Stimulated activated CD4-positive, alpha-beta T cell treated with anti-CD3 and anti-CD28 coated beads, Interleukin-2, amount 100 ng/mL, for 48 hours (primary cell): ENCODE measurements at places on chromosomes 3 and 15.

DNA sequence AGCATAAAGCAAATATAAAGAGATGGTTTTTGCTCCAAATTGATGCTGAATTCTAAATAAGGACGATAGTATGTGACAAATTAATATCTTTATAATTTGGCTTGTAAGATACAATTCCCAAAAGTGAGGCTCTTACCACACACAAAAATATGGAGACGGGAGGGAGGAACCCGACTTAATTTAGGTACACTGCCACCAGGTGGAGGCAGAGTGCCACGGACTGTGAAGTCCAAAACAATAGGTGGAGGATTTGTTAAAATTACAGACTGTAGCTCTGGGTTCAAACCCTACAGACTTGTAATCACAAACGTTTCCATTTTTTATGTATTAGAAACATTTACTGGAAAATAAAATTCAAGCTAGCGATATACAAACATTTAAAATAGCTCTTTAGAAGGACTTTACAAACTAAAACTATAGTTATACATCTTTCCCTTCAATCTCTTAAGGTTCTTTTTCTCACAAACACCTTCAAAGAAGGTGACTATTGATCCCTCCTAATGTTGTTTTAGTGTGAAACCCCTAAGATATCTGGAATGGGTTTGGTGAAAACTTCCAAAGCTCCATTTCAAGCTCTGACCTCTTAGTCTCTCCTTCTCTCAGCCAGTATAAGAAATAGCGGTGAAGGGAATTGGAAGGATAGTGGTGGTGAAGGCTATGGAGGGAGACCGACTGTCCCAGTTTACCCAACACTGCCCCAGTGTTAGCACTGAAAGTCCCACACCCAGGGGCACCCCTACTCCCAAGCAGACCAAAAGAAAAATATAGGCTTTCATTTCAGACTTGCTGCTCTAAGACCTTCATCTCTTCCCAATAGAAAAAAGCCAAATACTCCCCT, 89.7 kb downstream of the AQP9 start:
- DNase-seq, result peak; percentile 72

- peak; percentile 64 for DNase-seq
Observed at GRCh38 chr15:42704492-42704926, 32.4 kb downstream of the CDAN1 start.

- no peak for DNase-seq
Observed at GRCh38 chr3:124522082-124522625, 208.1 kb upstream of the UMPS start.

DNA sequence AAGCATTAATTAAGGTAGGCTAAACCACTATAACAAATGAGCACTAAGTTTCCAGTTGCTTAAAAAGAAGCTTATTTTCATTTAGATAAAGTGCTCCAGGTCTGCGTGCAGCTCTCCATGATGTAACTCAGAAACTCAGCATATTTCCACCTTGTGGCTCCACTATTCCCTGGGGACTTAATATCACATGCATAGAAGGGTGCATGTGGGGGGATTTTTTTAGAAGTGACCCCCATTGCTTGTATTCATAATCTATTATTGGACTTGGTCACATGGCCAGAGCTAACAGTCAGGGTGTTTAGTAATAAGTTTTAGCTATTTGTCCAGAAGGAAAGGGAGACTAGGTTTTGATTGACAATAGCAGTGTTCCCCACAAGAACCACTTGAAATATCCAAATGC, 86.8 kb downstream of the TMCO5A start:
- no peak for DNase-seq

DNA sequence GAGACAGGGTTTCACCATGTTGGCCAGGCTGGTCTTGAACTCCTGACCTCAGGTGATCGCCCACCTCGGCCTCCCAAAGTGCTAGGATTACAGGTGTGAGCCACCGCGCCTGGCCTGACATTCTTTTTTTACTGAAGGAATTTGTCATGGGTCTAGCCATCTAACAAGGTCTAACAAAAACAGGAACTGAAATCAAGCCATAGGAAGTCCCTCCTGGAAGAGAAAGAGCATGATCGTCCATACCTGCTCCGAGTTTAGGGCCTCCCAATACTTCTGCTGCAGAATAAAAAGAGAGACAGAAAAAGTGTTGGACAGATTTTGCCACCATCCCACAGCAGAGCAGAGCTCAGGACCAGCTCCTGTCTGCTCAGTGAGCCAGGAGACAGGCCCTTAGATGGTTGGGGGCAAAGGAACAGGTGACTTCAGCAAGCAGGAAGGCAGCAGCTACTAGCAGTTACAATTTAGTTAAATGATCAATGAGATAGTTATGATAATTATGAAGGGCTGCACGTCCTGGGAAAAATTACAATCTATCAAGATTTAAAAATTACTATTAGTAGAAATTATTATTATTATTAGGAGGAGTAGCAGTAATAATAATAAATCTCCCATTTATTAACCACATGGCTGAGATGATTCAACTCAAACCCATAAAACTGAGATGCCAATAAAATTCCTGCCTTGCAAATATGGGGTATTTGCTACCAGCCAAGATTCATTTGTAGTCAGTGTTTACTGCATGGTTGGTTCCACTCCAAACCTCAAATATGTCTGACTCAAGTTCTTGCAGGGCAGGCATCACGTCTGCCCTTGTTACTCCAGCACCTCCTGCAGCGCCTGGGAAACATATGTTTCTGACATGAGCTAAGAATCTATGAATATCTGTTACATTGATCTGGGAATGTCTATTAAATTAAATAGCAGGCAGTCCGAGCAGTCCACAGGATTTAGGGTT, 40.1 kb downstream of the TMEM44 start:
- DNase-seq, result no peak

- no peak for DNase-seq
Observed at GRCh38 chr3:194387926-194388418, 11.1 kb downstream of the GP5 start.

- DNase-seq, result no peak
Observed at GRCh38 chr3:14037211-14037610, 87.5 kb downstream of the CHCHD4 start.

- peak; percentile 3 for DNase-seq
Observed at GRCh38 chr15:52427804-52428203, 100.9 kb downstream of the MYO5A start.

DNA sequence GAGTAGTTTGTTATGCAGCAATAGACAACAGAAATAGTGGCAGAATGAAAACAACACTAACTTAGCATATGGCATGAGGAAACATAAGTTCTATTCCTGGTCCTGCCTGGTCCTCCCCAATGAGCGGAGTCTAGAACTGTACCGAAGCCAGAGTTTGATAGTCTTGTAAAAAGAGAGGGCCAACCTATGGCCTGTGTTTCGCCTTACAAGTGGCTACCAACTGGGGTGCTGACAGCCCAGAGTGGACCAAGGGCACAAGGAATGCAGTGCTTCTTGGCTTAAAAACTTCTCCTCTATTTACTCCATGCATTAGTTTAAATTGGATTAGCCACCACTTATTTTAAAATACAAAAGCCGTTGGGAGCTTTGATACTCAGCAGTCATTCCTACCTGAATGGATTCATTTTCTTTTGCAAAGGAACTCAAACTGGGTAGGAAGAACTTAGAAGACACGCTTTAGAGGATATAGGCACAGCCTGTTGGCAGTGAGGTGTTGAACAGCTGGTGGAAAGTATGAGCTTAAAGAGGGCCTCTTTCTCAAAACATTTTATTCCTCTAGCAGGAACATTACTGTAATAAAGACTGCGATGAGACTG, 302.9 kb downstream of the PLCL2 start:
- no peak for DNase-seq

GRCh38 chr3:42061713-42062380, 29.3 kb upstream of the TRAK1 start:
- no peak for DNase-seq

DNA sequence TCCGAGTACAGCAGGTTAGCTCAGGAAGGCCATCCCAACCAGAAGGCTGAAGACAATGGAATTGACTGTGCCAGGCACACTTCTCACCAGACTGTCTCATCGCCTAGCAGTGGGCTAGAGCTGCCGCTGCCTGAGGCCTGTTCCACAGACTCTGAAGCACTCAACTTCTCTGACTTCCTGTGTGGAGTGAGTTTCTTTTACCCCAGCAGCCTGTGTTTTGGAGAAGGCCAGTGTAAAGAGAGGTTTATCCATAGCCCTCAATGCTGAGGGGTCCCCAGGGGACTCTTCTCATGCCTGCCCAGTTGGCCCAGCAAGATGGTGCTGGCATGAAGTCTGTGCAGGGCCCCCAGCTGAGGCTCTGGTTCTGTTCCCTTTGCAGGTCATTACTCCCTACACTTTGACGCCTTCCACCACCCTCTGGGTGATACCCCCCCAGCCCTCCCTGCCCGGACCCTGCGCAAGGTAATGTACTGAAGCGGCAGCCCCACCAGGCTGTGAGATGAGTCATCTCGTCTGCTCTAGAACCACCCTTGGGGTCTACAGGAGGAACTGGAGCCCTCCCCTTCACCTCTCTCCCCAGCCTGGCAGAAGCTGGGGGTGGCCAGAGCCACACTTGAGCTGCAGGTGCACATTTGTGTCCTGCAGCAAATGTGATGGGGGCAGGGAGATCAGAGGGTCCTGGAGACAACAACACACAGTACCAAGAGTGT, 5.2 kb upstream of the MANF start:
- DNase-seq, result no peak

GRCh38 chr15:35722501-35722900, 176.5 kb upstream of the DPH6 start:
- DNase-seq, result no peak

GRCh38 chr15:51313074-51313393, 25.4 kb downstream of the CYP19A1 start:
- no peak for DNase-seq

DNA sequence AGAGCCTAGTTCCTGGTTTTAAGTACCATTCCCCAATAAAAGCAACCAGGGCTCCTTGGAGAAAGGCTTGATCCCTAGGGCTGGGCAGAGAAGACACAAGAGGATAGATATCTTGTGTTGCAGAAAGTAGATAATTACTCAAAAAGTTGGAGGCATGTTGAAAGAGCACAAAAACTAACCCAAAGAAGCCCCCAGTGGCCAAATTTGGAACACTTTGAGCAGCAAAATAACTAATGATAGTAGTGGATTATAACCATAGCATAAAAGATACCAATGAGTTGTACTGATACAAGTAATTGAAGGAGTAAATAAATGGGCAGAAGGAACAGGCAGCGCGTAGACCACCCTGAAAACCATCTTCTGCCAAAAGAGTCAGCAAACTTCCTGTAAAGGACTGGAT, 12.0 kb downstream of the EXOSC7 start:
- no peak for DNase-seq

DNA sequence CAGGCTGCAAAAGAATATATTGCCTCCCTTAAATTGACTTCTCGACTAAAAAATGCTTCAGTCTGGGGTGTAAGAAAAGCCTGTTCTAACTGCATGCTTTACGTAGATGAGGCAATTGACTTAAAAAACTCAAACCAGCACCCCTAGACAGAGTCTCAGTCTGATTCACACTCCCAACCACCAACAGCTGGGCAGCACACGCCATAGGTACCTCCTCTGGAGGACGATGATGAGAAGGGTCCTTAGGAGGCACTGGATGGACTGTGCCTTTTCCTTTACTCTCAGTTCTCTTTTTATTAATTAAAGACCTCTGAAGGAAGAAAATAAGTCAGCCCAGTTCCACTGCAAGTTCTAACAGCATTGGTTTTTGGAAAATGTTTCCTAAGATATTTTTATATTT, 175.0 kb downstream of the PDZRN3 start:
- no peak for DNase-seq

- DNase-seq, result no peak
Observed at GRCh38 chr15:92899948-92900730, at the start of gene CHD2. TSS of gene CHD2 (plus strand) at chr15:92900324. CDS start at chr15:92901238, 914 bp downstream.

GRCh38 chr3:23246651-23247050, 43.5 kb downstream of the UBE2E2 start:
- no peak for DNase-seq

DNA sequence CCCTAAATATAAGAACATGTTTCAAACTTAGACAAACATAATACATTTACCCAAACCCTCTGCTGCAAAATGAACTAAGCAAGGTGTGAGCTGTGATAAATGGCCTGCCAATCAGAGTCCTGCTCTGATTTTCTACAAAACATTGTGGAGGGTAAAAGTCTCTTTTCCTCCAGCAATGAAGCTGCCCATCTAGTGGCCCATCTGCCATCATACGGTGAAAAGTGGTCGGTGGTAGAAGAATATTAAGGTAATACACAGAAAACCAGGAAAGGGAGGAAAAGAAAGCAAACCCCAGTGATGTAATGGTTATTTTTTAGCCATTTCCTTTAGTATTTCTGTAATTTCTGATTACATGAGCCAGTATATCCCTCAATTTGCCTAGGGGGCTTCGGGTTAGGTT, 838.1 kb downstream of the TBL1XR1 start:
- DNase-seq, result no peak

DNA sequence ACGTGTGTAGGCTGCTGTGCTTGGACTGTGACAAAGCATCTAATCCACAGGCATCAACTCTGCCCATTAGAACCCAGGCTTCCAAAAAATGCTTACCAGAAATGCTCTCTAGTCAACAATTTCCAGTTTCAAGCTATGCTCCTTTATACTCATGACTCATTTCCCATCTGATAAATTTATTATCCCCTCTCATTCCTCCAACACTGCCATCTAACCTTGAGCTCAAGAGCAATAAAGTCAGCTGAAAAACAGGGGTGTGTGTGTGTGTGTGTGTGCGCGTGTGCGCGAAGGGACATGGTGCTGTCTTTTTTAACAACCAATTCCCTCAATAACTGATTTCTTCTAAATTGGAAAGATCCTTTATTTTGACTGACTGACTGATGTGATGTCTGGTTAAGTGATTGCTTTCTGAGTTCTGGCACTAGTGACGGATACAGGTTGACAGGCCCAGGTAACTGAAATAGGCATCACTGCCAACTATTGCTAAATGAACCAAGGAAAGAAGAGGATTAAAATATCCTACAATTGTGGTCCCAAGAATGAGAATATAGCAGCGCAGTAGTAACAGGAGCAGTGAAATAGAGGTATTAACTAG, 405.5 kb downstream of the ZNF385D start:
- DNase-seq, result no peak

DNA sequence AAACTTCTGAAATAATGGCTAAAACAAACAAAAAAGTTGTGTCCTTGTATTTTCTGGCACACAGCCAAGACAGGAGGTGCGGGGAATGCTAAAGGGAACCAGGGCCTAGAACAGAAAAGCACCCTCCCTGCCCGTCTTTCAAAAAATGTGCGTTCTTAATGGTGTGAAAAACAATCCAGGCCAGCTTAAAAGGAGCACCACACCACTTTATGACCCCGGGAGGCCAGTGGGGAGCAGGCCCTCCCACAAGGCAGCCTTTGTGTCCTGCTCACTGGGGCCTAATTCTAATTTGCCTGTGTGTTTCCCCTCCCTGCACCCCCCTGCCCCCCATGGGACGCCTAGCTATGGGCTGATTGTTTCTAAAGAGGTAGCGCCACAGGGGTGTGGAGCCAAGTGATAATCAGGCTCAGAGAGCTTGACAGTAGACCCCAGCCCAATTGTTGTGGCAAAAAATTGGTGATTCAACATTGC, 181.4 kb downstream of the GREM1 start:
- no peak for DNase-seq

DNA sequence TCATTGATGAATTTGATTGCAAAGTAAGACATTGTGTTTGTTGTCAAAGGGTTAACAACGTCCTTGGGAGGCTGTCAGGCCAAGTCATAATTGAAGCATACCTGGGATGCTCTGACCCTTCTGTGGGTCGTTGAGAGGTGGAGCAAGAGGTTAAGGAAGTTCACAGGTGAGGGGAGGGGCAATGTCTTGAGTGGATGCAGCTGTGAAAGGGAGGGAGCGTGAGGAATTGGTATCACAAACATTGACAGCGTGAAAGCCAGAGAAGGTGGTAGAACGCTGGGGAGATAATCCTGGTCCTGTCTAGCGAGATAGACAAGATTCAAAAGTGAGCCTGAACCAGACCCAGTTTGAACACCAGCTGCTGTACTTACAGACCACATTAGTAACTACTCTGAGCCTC, 79.4 kb downstream of the HES1 start:
- DNase-seq, result no peak
